Activated naive CD8-positive, alpha-beta T cell treated with anti-CD3 and anti-CD28 coated beads for 36 hours (primary cell): ENCODE measurements at places on chromosomes 7 and 10.

DNA sequence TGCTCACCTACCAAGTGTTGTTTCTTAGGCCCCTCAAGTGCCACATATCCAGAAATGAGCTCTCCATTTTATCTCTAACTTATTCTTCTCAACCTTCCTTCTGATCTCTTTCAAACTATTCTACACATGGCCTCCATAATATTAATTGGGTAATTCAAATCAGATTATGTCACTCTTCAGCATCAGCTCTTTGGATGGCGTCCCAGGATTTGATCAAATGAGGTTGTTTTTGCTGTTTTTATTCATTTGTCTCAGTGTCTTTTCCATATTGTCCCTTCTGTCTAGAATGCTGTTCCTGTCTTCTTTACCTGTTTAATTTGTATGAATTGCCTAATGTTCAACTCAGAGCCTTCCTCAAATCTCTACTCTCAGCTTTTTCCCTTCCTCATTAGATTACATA lies 234.6 kb upstream of the CXCL12 start:
- DNase-seq = no peak

DNA sequence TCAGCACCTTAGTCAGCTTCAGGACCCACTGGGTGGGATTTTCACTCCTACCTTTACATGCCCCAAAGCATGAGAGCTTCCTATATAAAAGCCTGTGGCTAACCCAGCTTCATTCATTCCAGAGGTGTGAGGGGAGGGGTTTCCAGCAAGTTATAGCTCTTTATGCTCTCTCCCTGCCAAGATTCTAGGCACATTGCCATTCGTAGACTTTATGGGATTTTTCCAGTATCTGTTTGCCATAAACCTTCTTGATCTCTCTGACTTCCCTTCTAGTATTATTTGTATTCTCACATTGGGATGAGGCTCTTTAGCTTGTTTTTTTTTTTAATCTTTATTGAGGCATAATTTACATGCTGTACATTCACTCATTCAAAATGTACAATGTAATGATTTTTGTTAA lies 67.5 kb downstream of the POU6F2 start:
- no peak for DNase-seq

- DNase-seq = no peak
Observed at GRCh38 chr7:106068986-106069385, 43.1 kb downstream of the SYPL1 start.

DNA sequence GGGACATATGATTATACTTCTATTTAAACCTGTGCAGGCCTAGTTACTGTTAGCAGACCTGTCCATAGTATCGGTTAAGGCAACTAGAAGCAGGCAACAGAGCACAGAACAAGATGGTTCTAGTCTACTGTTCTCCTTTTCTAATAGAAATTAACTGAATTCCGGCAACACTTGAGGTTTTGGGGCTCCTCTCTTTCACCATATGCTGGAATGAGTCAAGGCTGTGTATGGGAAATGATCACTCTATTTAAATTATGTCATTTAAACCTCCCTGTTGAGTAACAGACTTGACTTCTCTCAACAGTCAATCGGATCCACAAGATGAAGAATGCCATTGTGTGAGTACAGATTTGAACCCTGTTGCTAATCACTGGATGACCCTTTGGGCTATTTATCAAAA lies 6.2 kb upstream of the OTUD1 start:
- no peak for DNase-seq

DNA sequence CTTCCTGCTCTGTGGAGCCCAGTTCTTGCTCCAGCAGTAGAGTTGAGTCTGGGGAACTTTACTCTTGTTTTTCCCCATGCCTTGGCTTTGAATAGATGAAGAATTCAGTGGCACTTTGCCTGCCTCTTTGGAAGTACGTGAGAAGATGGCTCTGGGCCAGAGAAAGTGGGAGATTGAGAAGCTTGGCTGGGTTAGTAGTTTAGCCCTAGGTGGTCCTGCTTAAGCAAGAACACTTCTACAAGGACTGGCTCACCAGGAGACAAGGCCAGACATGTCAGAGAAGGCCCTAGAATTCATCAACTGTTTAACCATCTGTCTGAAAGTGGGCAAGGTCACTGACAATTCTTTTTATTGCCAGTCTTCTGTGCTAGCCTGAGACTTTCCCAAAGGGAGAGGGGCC lies 410.3 kb downstream of the TYW1 start:
- DNase-seq = no peak

DNA sequence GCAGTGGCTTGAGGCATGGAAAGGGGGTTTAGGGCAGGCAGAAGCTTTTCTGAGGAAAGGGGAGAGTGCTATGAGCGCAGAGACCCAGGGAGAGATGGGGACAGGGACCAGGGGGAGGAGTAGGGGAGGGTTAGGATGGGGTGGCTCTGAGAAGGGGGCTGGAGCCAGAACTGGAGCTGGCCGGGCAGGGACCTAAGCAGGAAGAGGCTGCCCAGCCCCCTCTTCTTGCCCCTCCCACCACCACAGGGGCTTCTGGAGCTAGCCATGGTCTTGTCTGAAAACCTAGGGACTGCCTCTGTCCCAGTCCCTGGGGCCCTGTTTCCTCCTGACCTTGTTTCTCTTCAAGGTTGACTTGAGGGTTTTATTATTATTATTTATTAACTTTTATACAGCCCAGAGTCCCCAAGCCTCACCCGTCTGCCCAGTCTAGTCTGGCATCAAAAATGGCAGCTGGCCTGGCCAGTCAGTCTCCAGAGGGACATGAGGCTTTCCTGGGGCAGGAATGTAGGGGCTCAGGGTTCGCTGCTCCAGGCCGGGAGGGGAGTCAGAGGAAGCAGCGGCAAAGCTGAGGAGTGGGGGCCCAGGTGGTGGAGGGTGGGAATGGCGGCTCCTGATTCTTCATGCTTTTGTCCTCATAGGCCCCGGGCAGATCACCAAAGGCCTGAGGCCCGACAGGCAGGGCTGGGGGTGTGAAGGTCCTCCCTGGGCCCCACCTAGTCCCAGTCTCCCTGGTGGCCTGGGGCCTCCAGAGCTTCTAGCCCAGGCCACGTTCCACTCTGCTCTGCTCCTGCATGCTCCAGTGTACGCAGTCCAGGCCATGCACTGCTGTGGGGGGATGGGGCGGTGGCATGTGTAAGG lies 5.7 kb downstream of the TRIM8 start:
- DNase-seq = no peak

DNA sequence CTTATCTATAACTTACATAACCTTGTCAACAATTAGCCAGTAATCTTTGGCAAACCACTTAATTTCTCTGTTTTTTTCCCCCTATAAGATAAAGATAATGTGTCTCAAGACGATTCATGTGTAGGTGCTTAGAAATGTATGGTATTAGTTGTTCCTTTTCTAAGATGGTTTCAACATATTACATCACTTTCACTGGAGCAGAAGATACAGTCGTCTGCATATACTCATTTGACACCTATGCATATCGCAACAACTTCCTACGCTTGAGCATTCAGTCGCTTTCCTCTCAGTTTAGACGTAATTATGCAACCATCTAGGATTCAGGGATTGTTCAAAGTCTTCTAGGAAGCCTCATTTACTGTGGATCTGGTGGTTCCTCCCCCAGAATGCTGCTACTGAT lies 396.7 kb downstream of the PHTF2 start:
- DNase-seq = no peak

DNA sequence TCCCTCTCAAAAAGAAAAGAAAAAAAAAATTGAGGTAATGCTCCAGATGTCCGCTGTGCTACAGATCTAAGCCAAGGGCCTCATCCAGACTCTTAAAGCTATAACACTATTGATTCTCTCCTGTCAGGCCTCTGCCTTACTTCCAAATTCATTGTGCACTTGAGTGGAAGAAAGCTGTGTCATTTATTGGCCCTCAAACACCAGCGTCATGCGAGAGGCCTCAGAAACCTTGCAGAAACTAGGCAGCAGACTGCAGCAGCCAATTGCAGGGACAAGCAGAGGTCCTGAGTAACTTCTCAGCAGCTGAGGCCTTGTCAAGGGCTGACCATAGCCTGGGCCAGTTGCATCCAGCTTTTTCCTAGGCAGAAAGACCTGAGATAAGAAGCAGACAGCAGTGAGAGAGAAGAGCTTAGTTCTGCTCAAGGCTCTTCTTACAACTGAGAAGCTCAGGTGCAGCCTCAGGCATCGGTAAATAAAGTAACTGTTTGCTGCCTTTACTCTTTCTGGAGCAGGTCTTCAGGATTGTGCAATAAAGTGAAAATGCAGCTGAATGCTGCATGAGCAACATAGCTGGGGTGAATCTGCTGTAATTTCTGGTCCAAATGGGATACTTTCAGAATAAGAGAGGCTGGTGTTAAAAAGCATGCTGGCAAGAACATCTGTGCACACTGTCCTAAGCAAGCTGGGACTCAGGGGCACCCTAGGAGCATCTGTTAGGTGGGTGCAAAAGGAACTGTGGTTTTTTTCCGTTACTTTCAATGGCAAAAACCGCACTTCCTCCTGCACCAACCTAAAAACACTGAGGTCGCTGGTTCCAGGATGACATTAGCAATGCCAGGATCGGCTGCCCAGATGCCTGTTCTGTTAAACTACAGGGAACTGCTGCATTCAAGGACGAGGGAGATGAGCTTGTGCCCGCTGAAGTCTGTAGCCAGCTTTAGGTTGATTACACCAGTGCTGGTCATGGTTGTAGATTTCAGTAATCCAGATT lies 181.8 kb upstream of the PFKP start:
- DNase-seq = no peak

GRCh38 chr10:60316029-60316428 lies 73.6 kb downstream of the ANK3 start:
- no peak for DNase-seq
